ENCODE measurements at places on chromosomes 6 and 20. TPM values are rescaled to one million over a fixed set of nuclear protein-coding genes. Genes with fewer than 3 reads are reported as not detected.

RAMACL gene
- total RNA-seq, result not detected

GRCh38 chr6:106100755-106101154, 14.6 kb downstream of the PRDM1 start:
- no peak for DNase-seq

- DNase-seq, result peak; percentile 54
Measured at GRCh38 chr20:53642196-53643030, 48.8 kb upstream of the ZNF217 start.

DNA sequence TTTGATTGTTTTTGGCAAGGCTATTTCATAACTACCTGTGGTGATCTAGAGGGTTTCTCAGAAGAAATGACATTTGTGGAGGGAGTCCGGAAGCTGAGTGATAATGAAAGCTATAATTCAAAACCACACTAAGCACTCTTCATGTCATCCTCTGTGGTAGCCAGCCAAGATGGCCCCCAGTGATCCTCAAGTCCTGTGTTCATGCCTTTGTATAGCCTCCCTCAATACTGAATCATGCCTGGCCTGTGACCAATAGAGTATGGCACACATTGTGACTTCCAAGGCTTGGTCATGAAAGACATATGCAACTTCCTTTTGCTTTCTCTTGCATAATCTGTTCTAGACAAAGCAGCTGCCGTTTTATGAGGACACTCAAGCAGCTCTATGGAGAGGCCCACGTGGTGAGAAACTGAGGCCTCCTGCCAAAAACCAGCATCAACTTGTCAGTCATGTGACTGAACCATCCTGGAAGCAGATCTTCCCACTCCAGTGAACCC, 12.8 kb upstream of the DNAAF9 start:
- DNase-seq, result peak; percentile 78

DNA sequence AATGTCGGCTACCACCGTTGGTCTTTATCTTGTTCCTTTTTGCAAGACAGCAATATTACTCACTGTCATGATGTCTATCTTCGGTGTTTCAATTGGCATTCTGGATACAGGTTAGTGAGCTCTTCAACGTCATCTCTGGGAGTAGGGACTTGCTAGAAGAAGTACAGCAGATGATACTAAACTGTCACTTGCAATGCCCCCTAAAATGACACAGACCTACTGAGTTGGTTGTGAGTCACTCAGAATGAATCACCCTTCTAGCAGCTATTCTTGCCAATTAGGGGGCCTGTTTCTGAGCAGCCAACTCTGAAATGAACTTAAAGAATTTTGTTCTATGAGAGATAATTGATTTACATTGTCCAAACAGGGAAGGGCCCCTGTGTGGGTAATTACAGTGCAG, 176.5 kb downstream of the SLC16A10 start:
- DNase-seq, result no peak

DNA sequence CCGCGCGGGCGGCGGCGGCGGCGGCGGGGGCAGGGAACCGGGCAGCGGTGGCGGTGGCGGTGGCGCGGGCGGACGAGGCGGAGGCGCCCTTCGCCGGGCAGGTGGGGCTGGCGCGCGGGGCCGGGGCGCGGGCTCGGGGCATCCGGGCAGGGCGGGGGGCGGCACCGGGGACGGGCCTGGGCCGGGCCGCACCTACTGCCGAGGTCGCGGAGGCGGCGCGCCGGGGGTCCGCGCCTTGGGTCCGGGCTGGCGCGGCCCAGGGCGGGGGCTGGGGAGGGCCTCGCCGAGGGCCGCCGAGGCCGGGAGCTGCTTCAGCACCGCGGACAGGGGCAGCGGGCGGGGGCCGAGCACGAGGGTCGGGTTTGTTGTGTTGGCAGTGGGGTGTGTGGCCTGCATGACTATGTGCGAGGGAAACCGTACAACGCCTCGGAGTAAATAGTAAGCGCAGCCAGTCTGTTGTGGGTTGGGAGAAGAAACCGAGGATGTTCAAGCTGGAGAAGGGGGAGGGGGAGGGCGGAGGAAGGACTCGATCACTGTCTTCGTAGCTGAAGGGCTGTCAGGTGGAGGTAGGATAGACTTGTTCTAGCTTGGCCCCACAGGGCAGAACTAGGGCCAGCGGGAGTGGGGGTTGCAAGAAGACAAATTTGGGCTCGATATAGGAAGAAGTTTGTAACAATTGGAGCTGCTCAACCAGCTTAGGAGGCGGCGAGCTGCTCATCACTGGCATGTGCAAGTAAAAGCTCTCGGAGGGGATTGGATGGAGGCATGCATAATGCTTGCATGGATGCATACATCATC, 593 bp downstream of the MMP24 start:
- peak; percentile 51 for DNase-seq

TBC1D7 gene
- total RNA-seq, result 19.1 TPM

DNA sequence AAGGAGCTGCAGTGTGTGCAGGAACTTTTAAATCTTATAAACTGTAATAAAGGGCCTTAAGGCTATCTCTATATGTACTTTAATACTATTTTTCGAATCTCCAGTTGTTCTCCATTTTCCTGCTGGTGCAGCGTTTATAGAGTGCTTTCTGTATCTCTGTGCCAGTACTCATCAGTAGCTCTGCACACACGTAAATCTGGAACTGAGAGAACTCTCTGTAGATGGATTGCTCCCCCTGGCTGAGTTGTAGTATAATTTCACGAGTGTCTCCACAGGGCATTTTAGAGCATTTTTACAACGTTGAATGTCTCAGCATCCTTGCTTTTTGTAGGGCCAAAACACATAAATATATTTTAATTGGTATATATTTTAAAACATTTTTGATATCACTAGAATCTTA, 256.5 kb downstream of the TRDN start:
- DNase-seq, result no peak

ZFP57 gene
- total RNA-seq, result not detected

GRCh38 chr6:46513533-46513932, 22.3 kb upstream of the RCAN2 start:
- DNase-seq, result no peak

SLC16A10 gene
- total RNA-seq, result 1.4 TPM

DNA sequence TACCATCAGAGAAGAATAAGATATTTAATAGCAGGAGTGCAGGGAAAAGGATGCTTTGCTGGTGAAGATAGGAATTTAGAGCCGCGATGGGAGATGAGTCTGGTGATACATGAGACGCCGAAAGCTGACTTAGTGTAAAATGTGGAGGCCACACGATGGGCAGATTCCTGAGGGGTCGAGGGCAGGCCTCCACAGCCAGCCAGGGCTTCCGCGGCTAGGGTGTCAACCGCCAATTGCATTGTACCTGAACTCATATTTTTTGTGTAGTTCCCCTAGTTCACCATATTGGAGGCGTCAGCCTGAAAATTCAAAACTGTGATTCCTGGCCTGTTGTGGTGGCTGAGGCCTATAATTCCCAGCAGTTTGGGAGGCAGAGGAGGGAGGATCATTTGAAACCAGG, 8.5 kb downstream of the ETV7 start:
- no peak for DNase-seq

- no peak for DNase-seq
Measured at GRCh38 chr20:38407321-38407720, 27.8 kb downstream of the SNHG17 start.

- peak; percentile 90 for DNase-seq
Measured at GRCh38 chr6:692858-693722, at the start of gene EXOC2. TSS of gene EXOC2 (minus strand) at chr6:693139. CDS start at chr6:637818, 55,321 bp downstream.

APOBEC2 gene
- not detected for total RNA-seq

- DNase-seq, result no peak
Measured at GRCh38 chr6:33450434-33450833, 3.9 kb upstream of the ZBTB9 start.

GRCh38 chr20:62025832-62026563, 39.7 kb downstream of the TAF4 start:
- no peak for DNase-seq

GRCh38 chr6:14727494-14728395, 518.1 kb upstream of the JARID2 start:
- no peak for DNase-seq
